ENCODE measurements at places on chromosomes 7 and 10.

DNA sequence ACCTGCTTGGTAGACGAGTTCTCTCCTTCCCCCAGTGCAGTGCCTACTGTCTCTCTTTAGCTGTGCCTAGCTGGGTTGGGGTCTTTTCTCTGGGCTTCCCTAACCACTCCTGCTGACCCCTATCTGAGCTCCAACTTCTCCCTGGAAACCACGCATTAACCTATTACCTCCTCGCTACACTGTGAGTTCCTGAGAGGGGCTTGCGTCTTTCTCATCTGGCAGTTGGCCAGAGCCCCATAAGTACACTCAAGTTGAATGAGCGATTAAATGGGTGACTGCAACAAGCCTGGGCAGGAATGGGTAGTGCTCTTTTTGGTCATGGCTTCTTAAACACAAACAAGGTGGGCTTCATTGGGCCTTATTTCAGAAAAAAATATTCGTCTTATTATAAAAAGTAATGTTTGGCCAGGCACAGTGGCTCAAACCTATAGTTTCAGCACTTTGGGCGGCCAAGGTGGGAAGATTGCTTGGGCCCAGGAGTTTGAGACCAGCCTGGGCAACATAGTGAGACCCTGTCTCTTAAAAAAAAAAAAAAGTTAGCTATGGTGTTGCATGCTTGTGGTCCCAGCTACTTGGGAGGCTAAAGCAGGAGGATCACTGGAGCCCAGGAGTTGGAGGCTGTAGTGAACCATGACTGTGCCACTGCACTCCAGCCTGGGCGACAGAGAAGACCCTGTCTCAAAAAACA, 41.4 kb downstream of the SYPL1 start:
- no peak for DNase-seq

DNA sequence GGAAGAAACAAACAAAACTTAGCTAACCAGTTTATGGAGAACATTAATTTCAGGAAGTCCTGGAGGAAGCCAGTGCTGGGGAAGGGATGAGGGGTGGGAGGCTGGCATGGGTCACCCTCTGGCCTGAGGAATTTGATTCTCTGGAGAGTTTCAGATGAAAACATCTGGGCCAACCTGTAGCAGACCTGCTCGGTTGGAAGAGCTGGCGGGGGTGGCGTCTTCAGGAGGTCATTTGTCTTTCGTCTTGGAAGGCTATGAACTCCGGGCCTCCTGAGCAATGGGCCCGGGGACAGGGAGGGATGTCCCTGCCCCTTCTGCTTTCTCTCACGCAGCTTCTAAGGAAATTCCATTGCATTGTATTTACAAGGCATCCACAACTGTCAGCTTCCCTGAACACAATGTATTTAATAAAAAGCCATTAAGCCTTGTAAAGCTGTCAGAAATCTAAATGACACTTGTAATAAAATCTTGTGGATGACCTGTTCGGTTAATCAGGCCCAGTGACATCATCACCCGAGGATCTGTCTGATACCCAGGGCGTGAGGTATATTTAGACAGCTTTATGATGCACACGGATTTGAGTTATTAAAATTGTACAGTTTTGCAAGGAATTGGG, 250.5 kb downstream of the RAB11FIP2 start:
- no peak for DNase-seq

- DNase-seq, result no peak
These were observed at the start of gene PFKP for GRCh38 chr10:3067118-3067858. Gene PFKP, plus strand, starts transcription at chr10:3067548. Its CDS starts 48 bp downstream, at chr10:3067596.

- peak; percentile 57 for DNase-seq
These were observed 1.9 kb downstream of the ACSL5 start for GRCh38 chr10:112375721-112376395.

- DNase-seq, result peak; percentile 32
These were observed 179.6 kb downstream of the ZMYND11 start for GRCh38 chr10:314871-315270.

- DNase-seq, result no peak
These were observed 277.4 kb downstream of the CCSER2 start for GRCh38 chr10:84605802-84606201.

- no peak for DNase-seq
These were observed 28.8 kb downstream of the PWWP2B start for GRCh38 chr10:132425757-132426155.

DNA sequence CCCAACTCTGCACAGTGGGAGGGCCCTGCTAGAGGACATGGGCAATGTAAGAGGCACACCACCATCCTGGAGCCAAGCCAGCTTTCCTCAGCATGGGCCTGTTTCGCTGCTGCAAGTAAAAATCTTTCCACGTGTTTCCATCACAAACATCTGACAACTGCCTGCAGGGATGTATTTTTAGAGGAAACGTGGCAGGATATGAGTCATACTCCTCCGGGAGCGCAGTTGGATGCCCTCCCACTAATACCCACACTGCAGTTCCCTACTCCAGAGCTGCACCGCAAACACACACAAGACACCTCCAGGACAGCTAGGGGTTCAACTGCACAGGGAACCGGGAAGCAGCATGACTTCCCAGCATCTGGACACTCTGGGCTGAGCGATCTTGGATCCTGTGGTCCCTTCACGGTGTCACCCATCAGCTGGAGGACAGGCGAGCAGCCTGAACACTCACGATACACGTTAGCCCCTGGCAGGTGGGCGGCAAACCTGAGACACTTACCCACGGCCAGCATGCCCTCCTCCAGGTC, 26.1 kb downstream of the PLAC9 start:
- DNase-seq, result peak; percentile 99
